NCI-H345 (cell line): ENCODE measurements at places on chromosomes 6 and 20.

DNA sequence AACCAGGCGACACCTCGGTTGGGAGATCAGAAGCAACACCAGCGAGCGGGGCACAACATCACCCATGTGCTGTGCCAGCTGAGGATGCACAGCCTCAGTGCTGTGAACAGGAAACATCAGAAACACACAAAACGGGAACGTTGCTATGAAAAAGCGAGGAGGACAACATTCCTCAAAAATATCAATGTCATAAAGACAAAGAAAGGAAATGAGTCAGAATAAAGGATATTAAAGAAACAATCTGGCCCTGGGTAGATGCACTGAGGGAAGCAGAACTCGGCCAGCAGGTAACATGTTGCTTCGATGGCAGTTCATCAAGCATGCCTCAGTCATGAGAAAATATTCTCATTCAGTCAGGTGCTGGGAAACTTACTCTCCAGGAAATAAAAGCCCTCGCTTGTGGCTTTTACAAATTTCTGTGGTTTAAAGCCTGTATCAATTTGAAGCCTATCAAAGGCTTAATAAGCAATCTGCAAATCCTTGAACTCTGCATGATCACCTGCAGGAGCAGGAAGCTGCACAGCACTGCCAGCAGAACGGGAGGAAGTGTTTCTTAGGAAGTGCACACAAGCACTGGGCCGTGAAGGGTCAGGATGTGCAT, 77.5 kb downstream of the GINS1 start:
- DNase-seq: no peak

DNA sequence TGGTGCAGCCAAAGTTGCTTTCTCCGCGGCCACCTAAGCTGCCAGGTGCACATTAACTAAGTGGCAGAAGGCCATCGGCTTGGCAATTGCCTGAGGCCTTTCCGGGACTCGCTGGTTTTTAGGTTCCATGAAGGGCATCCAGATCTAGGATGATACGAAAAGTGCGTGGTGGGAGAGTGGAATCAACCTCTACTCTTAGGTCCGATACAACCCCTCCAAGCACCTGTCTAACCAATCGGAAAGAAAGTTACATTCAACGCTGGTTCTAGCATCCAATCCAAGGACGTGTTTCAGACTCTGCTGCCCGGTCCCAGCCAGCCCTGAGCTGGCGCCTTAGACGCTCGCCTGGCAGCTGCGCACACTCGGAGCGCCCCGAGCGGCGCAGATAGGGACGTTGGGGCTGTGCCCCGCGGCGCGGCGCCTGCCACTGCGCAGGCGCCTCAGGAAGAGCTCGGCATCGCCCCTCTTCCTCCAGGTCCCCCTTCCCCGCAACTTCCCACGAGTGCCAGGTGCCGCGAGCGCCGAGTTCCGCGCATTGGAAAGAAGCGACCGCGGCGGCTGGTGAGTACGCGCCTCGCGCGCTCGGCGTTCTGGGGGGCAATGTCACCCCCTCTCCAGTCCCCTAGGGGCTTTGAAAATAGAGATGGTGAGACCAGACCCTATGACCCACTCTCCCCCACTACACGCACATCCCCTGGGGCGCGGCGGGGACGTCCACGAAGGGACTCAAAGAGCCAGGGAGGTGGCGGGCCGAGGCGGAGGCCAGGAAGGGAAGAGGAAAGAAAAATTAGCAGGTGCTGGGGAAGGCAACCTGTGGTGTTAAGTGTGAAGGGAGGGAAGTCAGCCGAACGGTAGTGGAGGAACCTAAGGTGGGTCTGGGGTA, at the start of gene ENPP4:
Gene ENPP4, plus strand, starts transcription at position 361 of the 883 bp plus-strand sequence. CDS start 9,595 bp downstream, outside the sequence.
- DNase-seq: peak; percentile 96

DNA sequence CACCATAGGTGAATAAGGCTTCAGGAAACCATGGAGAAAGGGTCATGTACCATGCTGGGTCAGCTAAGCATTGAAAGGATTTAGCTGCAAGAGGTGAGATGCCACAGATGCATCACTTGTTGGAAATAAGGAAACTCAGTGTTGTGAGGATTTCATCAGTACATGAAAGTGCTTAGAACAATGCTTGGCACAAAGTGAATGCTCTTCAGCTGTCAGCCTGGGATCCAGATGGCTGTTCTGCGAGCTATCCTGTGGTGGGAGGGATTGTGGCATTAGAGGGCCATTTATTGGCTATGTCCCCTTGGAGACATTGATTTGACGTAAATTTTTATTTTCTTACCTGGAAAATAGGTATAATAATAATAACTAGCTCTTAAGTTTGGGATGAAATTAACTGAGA, 53.0 kb downstream of the ELOVL2 start:
- DNase-seq: no peak

GRCh38 chr6:68108233-68108835, 526.7 kb upstream of the ADGRB3 start:
- no peak for DNase-seq

DNA sequence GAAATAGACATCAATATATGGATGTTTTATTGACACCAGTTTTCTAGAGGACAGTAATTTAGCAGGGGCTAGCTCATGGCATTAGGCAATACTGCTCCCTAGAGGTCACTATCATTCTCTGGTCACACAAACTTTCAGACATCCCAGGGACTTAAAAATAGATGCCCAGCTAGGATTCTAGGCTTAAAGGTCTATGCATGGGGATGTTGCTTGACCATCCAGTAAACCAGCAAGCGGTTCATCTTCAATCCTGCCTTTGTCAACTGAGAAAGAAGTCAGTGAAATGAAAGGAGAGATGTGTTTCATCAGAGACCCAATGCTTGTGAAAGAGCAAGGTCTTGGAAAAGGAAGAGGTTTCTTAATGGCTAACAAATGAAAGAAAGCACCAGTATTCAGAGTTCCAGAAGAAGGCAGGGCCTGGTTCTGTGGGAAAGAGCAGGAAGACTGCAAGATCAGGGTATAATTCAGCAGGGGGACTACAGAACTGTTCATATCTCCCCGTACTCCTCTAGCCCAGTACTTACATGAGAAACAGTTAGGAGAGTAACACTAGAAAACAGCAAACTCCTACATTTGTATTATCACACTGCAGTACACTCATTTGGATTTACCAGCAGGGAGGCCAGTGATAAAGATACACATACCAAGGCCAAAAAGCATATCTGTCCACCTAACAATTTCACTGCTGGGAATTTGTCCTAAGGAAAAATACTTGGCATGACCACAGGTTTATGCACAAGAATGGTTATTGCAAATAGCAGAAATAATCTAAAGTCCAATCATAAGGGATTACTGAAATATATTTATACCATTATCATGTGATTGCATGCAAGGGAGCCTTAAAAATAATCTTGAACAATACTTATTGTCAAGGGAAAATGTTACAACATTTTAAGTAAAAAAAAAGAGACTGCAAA, 151.4 kb upstream of the LAMA2 start:
- no peak for DNase-seq

DNA sequence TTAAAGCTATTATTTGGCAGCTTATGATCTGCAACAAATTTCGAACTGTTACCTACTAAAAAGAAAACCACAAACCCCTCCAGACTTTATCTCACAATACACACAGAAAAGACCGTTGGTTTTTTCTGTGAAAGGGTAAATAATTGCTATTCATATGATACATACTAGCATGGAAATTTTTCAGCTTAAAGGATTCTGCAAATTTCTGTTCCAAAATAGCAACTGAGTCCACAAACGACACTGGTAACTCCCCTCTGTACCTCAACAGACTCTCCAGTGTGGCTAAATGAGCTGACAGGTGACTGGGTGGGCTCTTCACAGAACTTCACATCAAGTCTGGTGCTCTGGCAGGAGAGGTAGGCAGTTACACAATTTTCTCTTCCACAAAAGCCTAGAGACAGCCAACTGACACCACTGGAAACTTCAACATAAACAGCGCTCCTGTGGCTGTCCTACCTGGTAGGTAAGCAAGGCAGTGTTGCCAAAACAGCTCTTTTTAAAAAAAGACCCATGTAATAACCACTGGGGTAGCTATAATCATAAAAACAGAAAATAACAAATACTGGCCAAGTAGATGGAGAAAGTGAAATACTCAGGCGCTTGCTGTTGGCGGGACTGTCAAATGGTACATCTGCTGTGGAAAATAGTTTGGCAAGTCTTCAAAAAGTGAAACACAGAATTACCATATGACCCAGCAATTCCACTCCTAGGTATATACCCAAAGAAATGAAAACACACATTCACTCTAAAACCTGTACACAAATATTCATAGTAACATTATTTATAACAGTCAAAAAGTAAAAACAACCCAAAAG, 37.8 kb downstream of the ELOVL5 start:
- DNase-seq: no peak

DNA sequence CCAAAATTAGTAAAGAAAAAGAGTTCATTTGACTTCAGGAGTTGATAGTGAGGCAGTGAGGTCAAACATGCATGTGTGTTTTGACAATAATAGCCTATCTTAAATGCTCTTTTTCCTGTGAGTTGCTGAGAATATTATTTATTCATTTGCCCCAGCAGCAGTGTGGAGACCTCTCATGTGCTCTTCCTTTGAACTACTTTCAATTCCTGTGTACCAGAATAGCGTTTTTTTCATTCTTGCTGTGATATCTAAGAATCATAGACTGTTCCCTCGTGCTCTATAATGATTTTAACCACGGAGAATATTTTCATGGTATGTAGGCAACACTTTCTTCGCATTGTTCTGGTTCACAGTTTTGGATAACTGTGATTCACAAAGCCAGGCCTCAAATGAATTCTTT, 5.2 kb downstream of the CDYL start:
- DNase-seq: no peak

DNA sequence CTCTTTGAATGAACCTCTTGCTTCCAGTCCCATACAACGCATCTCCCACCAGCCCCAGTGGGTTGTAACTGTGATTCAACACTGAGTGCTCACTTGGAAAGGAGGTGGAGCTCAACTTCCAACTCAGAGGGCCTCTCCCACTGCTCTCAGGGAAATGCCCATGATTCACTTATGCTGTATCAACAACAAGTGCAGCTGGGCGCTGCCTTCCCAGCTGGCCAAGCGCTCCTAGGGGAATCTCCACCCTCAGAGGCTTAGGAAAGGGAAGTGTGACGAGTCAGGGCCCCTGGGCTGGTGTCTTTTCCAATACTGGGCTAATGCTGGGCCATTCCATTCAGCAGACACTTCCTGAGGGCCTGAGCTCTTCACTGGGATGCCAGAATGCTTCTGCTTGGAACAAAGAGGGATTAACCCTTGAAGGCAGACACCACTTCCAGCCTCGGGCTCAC, 8.1 kb upstream of the OCSTAMP start:
- peak; percentile 56 for DNase-seq

DNA sequence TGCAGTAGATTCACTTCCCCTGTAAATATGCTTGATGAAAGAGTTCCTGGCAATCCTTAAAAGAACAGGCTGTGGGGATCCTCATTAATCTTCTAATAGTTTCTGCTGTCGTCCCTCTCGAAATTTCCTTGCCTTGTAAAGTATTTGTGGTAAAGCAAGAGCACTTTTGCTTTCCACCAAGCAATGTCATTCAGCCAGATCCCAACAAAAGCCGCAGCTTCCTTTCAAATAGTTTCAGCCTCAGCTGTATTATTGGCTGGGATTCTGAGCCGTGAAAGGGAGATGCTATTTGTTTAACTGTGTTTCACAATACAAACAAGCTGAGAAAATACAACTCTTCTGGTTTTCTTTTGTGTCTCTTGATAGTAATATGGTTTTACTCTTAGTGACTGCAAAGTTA, 48.9 kb upstream of the EPHA7 start:
- DNase-seq: peak; percentile 18

GRCh38 chr6:36098920-36099647, 31.2 kb upstream of the MAPK13 start:
- no peak for DNase-seq

DNA sequence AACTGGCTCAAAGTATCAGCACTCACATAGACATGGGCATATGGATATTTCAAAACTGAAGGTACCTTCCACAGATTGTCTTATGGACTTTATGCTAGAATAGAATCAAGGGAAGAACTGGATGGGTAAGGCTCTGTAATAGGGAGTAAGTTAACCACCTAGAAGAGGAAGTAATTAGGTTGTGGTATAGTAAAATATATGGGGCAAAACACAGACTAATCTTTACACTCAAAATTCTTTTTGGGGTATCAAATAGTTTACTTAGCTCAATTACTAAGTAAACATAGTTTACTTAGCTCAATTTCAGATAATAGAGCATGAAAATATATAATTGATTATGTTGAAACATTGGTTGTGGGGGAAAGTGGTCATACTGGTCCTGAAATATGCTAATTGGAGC, 94.2 kb upstream of the ATXN1 start:
- DNase-seq: no peak

GRCh38 chr6:15864038-15864707, 201.3 kb upstream of the DTNBP1 start:
- DNase-seq: no peak

GRCh38 chr6:117933471-117933870, 26.4 kb downstream of the SLC35F1 start:
- no peak for DNase-seq

- no peak for DNase-seq
Observed at GRCh38 chr6:118932421-118932820, 2.5 kb downstream of the MCM9 start.

GRCh38 chr20:5714261-5715041, 35.8 kb upstream of the SHLD1 start:
- no peak for DNase-seq

GRCh38 chr20:1566701-1567100, 9.2 kb upstream of the SIRPD start:
- DNase-seq: no peak

GRCh38 chr6:144159742-144160141, 9.4 kb downstream of the STX11 start:
- no peak for DNase-seq

- DNase-seq: no peak
Observed at GRCh38 chr6:26295691-26296555, 69.1 kb upstream of the BTN3A2 start.

GRCh38 chr20:45647441-45648050, 16.5 kb upstream of the WFDC9 start:
- no peak for DNase-seq

- no peak for DNase-seq
Observed at GRCh38 chr6:23533944-23534343, 592.1 kb upstream of the NRSN1 start.

- no peak for DNase-seq
Observed at GRCh38 chr20:33280775-33281174, 2.2 kb upstream of the BPIFB1 start.

DNA sequence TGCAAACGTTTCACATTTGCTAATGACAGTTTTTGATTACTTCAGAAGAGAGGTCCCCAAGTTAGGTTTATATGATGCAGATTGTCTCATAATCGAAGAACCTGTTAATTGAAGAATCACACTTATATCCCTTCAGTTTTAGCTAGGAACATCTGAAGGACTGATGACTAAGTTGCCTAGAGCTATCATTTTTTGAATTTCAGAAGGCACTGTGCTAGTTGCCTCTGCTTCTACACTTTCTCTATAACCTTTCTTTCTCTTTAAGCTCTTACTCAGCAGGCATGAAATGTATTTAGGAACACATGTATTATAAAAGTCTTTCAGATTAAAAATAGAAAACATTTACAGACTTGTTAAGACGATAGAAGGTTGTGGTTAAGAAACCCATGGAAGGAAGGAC, 14.4 kb upstream of the GJE1 start:
- DNase-seq: no peak

- DNase-seq: no peak
Observed at GRCh38 chr20:10802236-10802635, 128.4 kb upstream of the JAG1 start.
